KBM-7 (cell line): ENCODE measurements at places on chromosomes 12 and 14.

DNA sequence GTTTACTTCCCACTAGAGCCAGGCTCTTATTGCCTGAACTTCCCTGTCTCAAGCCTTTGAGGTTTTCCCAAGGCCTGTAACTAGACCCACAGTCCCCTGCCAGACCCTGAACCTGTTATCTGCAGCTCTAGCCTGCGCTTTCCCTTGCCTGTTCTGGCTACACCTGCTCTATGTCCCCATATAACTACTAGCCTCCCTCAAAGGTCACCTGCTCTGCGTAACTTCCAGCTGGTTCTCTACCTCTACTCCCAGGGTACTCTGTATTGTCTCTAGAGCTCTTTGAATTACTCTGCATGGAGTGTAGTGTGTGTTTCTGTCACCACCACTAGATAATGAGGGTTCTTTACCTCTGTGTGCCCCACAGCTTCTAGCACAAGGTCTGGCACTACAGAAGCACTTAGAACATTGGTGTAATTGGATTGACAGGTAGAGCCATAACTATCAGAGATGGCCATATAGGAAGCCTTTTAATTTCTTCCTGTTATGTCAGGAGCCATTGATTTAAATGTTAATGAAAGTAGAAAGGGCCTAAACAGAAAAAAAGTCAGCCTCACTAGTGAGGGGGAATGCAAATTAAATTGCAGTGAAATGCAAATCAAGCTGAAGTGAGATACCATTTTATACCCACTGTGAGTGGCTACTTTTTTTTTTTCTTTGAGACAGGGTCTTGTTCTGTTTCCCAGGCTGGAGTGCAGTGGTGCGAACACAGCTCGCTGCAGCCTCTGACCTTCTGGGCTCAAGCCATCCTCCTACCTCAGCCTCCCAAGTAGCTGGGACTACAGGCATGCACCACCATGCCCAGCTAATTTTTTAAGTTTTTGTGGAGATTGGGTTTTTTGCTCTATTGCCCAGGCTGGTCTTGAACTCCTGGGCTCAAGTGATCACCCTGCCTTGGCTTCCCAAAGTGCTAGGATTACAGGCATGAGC, 47.8 kb downstream of the EID3 start:
- no peak for DNase-seq

GRCh38 chr12:56134897-56135296, 6.8 kb downstream of the ESYT1 start:
- DNase-seq: no peak

DNA sequence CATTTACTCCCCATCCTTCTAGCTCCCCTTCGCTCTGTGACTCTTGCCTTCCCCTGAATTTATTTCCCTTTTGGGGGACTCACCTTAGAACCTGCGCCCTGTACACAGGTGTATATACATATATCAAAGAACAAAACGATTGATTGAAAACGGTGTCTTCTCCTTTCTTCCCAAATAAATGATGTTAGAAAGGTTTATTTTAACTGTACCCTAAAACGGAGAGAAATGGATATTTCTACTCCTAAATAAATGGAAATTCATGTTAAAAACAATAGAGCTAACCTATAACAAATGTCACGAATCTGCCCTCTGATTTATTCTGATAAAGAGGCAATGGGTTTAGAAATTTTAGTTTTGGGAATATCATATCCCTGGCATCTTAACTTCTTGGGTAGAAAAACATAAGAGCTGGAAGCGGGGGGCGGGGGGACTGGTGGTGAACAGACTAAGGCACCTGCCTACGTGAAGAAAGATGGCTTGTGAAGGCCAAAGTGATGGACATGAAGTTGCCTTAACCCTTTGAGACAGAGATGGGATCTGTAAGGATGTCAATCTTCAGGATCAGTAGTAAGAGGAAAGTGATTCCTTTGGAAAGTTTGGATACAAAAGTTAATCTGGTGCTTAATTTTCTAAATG, 8.8 kb upstream of the LHX5 start:
- no peak for DNase-seq

DNA sequence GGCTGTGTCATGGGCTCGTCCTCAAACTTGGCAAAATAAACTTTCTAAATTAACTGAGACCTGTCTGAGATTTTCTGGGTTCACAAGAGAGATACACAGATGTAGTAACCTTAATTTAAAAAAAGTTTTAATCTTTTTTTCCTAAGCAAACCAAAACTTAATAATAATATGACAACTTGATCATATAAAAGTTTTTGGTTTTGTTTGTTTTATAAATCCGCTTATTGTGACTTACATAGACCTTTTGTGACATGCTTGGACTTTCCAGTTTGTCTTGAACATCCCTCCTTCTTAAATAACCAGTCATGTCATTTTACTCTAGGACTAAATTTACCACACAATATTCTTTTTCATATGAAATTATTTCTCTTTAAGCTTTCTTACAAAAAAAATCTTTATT, 8.5 kb downstream of the RDH12 start:
- peak; percentile 38 for DNase-seq

- no peak for DNase-seq
These were observed 100.3 kb upstream of the RAP1B start for GRCh38 chr12:68510397-68510796.

DNA sequence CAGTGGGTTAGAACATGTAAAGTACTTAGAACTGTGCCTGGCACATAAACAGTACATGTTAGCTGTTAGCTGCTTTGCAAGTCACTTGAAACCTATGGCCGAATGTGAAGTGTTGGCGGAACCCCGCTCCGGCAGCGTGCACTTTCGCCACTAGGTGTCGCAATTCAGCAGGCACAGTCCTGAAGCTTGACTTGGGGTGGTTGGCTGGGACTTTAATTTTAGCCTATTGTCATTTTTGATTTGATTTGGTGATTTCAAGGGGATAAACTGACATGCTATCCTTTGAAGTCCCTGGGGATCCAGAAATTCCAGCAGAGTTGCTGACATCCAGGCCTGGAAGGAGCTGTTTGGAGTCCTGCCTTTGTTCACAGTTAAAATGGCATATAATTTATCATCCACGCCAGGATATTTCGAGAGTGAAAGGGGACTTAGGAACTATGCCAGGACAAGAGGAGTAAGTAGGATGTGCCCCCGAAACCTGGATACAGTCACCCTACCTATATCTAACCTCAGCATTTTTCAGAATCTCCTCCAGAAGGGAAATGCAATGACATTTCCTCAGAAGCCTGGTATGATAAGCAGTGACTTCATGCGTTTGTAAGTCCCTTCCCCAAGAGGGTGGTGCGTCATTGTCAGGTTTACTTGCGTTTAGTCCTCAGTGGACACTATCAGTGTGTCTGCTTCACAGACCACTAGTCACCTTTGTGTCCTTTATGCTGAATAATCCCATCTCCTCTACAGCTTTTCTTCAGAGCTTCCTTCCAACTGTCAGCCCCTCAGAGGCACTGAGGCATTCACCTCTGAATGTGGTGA, 3.5 kb upstream of the TSPAN9 start:
- DNase-seq: peak; percentile 90

GRCh38 chr14:24959791-24960331, 90.1 kb downstream of the STXBP6 start:
- DNase-seq: no peak

DNA sequence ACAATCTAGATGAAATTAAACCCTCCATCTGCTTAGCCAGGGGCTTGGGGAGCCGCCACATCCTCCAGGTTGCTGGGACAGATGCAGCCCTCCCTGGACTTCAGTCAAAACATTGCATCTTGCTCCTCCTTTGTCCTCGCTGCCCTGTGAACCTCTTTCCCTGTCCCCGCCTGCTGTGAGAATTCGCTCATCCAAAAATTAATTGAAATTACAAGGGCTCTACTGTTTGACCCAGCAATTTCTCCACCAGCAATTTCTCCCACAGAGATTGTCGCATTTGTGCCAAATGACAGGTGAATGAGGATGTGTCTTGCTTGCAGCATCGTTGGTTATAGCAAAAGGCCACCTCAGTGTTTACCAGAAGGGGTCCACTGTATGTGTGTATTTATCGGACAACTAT, 5.0 kb upstream of the POP5 start:
- no peak for DNase-seq

DNA sequence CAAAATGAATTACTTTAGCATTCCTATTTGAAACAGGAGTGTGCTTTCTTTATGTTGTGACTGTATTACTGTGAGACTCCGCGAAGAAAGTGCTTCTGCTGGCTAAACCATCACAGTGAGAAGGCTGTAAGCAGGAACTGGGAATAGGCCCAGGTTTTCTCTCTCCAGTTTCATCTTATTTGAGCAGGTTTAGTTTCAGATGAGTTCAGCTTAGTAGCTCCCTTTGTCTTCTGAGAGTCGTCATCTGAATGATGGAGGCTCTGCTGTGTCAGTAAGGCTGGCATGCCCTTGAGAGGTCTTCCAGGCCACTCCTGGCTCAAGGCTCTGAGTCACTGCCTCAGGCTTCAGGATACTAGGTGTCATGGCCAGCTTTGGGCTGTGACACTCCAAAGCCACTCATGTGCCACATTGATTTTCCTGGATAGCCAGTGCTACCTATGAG, 205.6 kb upstream of the RGS6 start:
- no peak for DNase-seq

GRCh38 chr12:2288001-2288400, 235.2 kb downstream of the CACNA1C start:
- DNase-seq: peak; percentile 48

GRCh38 chr14:65704850-65705249, 292.3 kb downstream of the FUT8 start:
- DNase-seq: no peak

- no peak for DNase-seq
These were observed 4.7 kb downstream of the SYNE2 start for GRCh38 chr14:63857466-63858030.

DNA sequence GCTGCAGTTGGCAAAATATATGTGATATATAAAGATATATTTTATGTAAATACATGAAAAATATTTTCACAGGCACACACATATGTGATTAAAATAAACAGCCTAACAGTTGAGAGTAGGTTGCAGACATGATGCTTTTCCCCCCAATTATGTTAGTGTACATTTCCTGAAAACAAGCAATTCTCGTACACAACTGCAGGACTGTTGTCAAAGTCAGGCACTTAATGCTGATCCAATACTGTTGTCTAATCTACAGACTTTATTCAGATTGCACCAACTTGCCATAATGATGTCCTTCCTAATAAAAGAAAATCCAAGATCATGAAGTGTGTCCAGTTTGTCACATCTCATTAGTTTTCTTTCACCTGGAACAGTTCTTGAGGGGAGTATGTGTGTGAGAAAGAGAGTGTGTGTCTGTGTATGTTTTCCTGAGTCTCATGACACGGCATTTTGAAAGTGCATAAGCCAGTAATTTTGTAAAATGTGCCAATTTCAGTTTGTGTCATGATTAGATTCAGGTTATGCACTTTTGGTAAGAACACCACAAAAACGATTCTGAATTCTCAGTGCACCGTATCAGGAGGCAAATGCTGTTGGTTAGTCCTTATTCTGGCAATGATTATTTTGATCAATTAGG, 16.5 kb upstream of the SEL1L start:
- no peak for DNase-seq

GRCh38 chr12:108568338-108569154, 6.2 kb downstream of the ISCU start:
- DNase-seq: no peak

GRCh38 chr12:93836620-93837260, 159.6 kb downstream of the CRADD start:
- DNase-seq: no peak

GRCh38 chr12:129310346-129310745, 457.1 kb downstream of the GLT1D1 start:
- no peak for DNase-seq

DNA sequence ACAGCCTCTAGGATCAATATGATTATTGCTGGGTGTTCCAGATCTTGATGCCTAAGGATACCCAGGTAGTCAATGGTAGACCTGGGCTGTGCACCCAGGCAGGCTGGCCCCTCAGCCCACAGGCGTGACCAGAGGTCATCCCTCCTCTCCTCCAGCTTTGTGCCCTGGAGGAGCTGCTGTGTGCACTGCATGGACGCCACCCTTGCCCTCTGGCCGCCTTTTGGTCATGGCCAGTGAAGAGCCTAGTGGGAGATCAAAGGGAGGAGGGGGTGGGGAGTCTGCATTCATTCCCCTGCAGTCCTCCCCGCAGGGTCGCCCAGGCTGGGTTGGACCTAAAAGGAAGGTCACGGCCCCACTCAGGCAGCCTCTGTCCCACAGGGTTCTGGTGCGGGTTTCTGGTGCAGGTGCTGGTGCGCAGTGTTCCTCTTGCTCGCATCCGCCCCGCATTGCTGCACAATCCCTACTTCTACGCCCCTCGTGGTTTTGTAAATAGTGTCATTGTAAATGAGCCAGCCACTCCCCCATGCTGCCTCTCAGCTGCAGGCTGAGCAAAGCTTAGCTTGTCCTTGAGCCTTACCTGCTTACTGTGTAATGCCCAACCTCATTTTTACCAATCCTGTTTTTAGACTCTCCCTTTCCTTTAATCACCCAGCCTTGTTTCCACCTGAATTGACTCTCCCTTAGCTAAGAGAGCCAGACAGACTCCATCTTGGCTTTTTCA, 55.3 kb downstream of the PSMA6 start:
- DNase-seq: peak; percentile 67

- DNase-seq: no peak
These were observed 22.4 kb downstream of the NID2 start for GRCh38 chr14:52046376-52046917.

DNA sequence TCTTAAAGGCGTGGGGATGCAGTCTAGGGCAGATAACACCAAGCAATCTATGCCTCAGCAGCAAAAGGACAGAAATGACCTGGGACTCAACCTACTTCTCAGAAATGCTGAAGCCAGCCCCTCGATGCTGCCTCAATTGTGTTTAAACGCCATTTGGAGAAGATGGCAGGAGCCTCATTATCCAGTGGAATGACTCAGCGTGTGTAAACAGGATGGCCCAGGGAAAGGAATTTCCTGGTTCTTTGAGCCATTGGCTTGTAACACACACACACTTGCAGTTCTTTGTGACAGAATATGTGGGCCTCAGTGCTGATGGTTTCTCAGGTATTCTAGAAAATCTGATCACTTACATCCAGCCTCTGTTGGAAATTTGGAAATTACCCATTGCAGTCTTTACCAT, 154.3 kb downstream of the NTF3 start:
- no peak for DNase-seq

DNA sequence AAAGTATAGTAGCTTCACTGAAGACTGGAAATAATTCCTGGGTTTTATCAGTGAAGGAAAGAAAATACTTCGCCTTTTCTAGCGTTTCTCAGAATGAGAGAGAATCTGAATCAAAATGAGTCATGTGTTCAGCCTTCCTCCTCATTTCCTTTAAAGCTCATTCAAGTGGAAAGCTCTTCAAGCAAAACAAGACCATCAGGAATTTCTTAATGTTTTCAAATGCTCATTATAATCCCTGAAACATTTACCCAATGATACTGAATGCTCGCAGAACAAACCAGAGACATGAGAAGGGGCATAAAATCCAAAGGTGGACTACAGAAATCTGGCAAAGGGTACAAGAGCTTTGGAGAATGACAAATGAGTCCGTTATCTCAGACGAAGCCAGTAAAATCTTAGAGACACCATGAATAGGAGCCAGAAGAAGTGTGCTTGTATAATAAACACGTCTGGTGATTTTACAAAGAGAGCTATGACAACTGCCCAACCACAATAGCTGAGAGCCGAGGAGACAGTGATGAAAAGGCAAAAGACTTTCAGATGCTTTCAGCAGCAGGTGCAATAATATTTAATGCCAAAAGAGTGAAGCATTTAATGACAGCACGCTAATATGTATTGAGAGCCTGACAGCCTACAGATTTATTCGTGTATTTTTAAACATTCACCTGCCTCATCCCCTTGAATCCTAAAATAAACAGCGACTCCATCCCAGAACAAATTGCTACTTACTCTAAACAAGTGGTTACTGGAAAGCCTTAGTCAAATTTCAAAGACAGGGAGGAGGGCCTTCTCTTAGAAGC, 19.0 kb downstream of the SPRING1 start:
- DNase-seq: no peak

GRCh38 chr12:106673141-106673540, 90.3 kb downstream of the RFX4 start:
- no peak for DNase-seq
